ENCODE measurements at places on chromosomes 1 and 21. TPM values are rescaled to one million over a fixed set of nuclear protein-coding genes. Genes with fewer than 3 reads are reported as not detected.

The MAP3K7CL gene
- 2.3 TPM for total RNA-seq

The SHC1 gene
- total RNA-seq, result 48.2 TPM

The SVBP gene
- 3.7 TPM for total RNA-seq

The PRELP gene
- total RNA-seq, result 6.6 TPM

The FMO4 gene
- 1.4 TPM for total RNA-seq

The SLC22A15 gene
- total RNA-seq, result 3.8 TPM

The AGT gene
- 9.4 TPM for total RNA-seq

The SPRR2F gene
- 0.35 TPM for total RNA-seq

GRCh38 chr1:27858072-27858948 lies 14.0 kb upstream of the THEMIS2 start:
- peak; percentile 74 for DNase-seq

DNA sequence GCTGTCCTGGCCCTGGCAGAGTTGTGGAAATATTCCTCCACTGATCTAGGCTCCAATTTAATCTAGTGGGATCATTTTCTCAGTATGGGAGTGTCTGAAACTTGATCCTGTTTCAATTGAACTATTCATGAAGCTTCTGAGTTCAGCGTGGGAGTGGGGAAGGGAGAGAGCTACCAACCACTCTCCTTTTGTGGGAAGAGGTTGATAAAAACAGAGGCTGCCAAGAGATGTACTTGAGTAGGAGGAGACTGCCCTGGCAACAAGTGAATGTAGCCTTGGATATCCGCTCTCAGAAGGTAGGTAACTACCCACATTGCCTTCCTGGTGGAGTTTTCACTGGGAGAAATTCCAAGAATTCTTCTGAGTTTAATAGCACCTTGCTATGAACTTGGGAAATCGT lies at the start of gene CTXND2:
CTXND2 (plus strand) TSS at position 119 of the 400 bp plus-strand sequence. CDS start 25,179 bp downstream, outside the sequence.
- no peak for DNase-seq

GRCh38 chr1:50604580-50604979 lies 181.3 kb upstream of the DMRTA2 start:
- DNase-seq, result no peak

DNA sequence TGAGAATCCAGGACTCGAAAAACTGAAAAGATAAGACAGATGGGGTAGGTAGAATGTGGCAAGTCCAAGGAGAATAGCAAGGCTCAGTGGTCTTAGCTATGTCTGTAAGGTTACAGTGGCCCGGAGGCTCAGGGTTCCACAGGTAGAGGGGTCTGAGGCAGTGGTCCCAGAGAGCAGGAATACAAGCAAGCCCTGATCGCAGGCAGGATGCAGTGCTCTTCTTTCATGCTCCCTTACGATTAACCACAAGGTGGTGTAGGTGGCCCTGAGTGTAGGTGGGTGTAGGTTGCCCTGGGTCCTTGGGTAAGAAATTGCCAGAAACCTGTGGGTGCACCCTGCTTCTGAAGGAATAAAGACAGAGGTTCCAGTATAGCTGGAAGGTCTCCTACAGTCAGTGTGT lies 99.1 kb upstream of the RAB3GAP2 start:
- no peak for DNase-seq

DNA sequence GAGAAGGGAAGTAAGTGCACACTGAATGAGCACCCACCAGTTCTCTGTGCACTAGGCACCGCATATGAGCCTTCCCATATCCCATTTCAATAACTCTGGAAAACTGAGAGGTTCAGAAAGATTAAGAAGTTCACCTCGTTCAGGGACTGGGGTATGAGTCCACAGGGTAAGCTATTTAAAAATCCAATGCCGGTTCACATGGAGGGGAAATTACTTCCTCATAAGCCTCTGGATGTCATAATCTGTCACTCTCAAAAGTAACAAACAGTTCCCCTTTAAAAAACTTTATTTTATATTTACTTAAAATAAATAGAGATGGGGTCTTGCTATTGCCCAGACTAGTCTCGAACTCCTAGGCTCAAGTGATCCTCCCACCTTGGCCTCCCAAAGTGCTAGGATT lies 1.9 kb downstream of the OR2B11 start:
- no peak for DNase-seq

DNA sequence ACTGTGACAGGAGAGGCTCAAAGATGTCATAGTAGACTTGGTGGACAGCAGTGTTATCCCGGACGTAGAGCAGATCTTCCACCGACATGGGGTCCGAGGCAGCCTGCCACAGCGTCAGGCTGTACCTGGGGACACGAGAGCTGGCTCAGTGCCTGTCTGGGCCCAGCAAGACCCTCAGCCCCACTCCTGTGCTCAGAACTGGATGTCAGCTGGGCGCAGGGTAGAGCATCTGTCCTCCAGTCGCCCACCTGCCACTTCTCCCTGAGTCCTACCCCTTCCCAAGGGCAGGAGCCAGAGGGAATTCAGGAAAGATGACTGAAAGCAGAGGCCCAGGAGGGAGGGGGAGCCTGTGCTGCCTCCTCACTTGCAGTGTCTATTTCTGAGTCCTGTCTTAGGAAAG lies 11.7 kb downstream of the FAM151A start:
- no peak for DNase-seq

DNA sequence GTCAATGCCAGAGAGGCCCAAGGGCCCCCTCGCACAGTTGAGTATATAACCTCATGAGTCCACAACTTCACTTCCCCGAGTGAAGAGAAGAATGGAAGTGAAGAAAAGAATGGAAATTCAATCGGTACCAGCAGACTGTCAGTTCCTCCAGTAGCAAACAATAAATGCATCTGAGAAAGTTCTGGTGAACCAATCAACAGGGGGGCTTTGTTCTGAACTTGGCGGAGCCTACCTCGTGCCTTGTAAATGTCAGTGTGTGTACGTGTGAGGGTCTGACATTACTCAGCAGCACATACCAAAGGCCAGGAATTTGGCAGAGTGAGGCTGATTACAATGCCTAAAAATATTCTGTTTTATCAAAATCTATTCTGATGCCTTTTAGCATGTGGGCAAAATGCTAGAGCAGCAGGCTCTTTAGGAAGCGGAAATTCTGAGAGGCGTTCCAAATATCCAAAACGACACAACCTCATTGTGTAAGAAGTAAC lies 238.5 kb downstream of the LTN1 start:
- DNase-seq, result no peak

GRCh38 chr1:61348025-61348665 lies 265.8 kb downstream of the NFIA start:
- DNase-seq, result no peak

- no peak for DNase-seq
These were observed 27.0 kb downstream of the CXADR start for GRCh38 chr21:17539743-17540341.

- DNase-seq, result no peak
These were observed 92.3 kb downstream of the PRDM16 start for GRCh38 chr1:3161176-3161840.

GRCh38 chr1:41861535-41862383 lies 57.0 kb downstream of the HIVEP3 start:
- DNase-seq, result no peak

DNA sequence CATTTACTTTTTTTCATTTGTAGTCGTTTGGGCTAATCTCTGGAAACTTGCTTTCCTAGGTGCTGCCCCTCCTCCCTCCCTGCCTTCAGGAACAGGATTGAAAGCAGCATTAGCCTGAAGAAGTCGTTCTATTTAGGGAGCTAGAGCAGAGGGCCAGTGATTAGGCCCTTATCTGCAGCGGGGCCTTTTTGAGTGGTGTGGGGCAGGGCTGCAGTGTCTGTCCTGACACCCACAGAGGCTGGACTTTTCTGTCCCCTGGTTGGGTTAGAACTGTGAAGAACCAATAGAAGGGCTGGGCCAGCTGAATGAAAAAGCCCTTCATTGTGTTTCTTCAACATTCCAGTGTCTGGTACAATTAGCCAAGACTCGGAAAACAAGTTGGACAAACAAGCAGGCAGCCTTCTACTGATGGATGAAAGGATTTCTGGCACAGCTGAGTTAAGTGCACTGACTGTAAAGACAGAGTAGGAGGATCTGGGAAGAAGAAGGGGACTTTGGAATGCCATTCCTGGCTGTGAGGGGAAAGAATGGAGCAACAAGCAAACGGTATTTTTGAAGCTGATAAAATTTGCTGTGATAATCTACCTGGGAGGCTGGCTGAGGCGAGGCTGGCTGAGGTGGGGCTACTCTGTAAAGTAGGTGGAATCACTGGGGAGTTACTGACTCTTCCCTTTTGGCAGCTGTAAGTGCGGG lies 9.7 kb downstream of the MACF1 start:
- no peak for DNase-seq

GRCh38 chr1:4371849-4372248 lies 282.6 kb upstream of the AJAP1 start:
- DNase-seq, result no peak

DNA sequence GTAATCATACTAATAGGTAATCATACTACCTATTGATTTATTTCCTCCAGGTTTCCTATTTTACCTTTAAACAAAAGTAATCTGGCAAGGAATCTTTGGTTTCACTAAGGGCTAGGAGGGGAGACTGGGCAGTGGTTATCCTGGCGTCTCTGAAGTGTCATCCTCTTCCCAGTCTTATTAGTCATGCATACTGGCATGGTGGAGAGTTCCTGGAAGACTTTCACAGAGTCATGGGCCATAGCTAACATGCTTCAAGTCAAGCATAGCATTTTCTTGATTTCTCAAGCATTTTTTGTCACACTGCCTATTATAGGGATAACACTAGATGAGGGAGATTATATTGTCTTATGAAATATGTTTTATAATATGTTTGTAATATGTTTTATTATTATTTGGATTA lies 64.0 kb upstream of the ASB17 start:
- DNase-seq, result no peak

DNA sequence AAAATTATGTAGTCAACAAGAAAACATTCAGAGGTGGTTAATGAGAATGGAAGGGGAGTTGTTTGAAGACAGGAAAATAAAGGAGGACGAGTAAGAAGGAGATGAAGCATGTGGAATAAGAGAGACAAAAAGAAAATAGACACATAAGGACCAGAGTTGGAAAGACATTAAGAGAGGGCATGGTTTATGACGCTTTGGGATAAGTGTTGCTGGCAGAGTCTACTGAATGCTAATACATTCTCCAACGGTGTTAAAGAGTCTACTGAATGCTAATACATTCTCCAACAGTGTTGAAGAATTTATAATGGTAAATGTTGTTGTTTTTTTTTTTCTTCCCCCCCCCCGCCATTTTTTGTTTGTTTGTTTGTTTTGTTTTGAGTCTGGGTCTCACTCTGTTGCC lies 13.1 kb downstream of the PRKAA2 start:
- no peak for DNase-seq

DNA sequence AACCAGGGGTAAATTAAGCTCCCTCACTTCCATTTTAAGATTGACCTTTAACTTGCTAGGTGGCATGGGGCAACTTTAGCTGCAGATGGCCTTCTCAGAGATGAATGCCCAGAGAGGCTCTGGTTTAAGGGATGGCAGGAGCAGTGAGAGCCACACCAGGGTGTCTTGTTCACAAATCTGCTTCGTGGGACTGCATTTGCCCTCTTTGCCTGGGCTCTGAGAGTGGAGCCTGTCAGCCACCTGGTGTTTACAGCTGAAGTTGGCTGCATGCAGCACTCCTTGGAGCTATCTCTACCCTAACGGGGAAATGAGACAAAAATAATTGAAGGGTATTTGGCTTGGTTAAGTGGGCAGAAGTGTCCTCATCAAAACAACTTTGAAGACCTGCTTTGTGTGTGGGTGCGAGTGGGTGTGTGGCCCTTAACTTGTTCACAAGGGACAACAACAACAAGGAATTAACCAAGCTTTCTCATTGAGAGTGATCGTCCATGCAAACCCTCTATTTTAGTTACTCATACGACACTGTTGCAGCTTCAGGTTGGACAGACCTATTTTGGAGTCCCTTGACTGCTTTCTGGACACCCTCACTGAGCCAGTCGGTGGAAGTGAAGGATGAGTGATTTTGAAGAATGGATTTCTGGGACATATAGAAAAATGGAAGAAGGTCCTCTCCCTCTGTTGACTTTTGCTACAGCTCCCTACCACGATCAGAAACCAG lies 29.8 kb downstream of the PGM1 start:
- no peak for DNase-seq

DNA sequence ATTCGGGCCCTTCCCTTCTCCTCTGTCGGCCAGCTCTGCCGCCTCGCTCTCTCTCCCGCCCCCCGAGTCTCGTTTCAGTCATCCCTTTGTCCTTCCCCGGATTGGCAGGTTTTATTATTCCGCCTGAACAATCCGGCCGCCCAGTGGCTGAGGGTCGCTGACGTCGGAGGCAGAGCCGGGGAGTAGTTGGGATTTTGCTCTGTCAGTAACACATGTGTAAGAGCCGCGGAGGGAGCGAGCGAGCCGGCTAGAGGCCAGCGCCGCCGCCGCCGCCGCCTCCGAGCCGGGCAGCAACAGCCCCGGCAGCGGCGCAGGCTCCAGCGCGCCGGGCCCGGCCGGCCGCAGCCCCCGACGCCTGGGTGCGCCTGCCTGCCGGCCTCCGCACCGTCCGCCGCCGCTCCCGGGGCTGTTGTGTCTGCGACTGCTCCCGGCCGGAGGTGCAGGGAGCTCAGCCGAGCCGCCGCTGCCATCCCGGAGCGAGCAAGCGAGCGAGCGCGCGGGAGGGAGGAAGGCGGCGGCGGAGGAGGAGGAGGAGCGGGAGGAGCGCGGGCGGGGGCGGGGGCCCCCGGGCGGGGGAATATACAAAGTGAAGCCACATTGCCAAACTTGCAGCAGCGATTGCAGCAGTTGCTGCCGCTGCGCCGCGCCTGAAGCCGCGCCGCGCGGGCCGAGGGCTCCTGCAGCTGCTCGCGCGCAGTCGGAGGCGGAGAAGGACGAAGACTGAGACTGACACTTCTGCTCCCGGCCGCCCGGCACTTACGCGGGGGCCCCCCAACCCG lies at the start of gene LMO4:
LMO4 (plus strand) TSS at position 609 of the 779 bp plus-strand sequence. CDS start 3,136 bp downstream, outside the sequence.
- DNase-seq, result peak; percentile 93

DNA sequence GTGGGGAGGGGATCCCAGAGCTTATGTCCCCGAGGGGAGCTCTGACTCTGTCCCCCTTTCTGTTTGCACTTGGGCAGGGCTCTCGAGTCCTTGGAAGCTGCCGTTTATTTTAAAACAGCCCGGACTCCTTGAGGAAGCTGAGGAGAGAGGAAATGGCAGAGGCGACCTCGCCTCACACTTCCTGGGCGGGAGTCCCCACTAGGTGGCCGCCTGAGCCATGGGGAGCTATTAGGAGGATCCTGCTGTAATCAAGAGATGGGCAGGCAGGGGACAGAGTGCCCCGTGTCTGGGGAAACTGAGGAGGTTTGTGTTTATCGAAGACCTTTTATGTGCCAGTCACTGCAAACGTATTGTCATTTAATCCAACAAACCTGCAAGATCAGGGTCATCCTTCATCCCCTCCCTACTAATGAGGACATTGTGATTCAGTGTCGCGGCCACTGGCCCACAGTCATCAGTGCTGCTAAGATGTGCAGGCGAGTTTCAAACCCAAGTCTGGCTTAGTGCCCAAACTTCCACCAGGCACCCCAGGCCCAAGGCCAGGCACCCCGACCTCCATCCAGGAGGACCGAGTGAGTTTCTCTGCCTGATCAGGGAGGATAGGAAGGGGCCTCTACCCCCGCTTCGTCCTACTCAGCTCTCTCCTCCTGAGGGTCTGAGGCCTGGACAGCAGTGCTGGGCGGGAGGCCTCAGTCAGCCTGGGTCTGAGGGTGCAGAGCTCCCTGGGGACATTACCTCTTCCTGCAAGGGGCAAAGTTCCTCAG lies 316.9 kb upstream of the VAMP3 start:
- no peak for DNase-seq

DNA sequence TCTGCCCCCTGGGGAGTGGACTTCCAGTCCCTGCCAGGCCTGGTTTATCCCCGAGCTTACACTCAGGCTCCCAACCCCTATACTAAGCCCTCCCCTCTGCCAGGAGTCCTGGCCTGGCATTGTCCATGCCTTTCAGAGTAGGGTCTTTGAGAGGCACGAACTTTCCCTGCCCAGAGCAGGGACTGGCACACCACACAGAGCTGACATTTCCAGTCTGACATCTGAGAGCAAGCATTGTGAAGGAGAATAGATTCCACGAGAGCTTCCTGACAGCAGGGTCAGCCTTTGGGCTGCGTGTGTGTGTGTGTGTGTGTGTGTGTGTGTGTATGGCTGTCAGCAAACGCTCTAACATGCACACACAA lies 59.5 kb upstream of the LAPTM5 start:
- DNase-seq, result no peak
